ENCODE measurements at places on chromosomes 3 and 15.
A peak's percentile ranks its signal among the peaks of the same experiment; 100 is the strongest.

DNA sequence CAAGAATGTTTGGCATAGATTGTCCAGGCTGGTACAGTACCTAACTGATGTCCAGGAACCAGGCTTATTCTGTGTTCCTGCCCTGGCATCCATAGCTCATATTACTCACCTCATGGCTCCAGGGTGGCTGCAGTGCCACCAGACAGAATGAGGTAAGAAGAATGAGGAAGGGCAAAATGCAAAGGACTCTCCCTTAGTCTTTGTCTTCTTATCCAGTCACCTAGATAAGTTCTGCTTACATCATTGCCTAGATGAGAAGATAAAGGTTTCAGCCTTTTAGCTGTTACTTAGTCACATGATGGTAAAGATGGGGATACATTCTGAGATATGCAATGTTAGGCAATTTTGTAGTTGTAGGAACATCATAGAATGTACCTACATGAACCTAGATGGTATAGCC is 45.8 kb downstream of the CHP1 start:
- H3K4me3 ChIP-seq: no peak overlapping the region
- no peak overlapping the region for H3K27ac ChIP-seq
- DNase-seq: peak; percentile 69
- H3K4me1 ChIP-seq: peaks cover 9% of the 10 kb centered on the region
- no peaks in the 10 kb centered on the region for H3K27me3 ChIP-seq
- no peaks in the 10 kb centered on the region for H3K36me3 ChIP-seq

GRCh38 chr3:187400756-187401155 is 32.6 kb downstream of the RTP4 start:
- H3K4me1 ChIP-seq: no peaks in the 10 kb centered on the region
- H3K27ac ChIP-seq: no peak overlapping the region
- no peaks in the 10 kb centered on the region for H3K27me3 ChIP-seq
- DNase-seq: no peak
- H3K4me3 ChIP-seq: no peak overlapping the region
- no peaks in the 10 kb centered on the region for H3K36me3 ChIP-seq

DNA sequence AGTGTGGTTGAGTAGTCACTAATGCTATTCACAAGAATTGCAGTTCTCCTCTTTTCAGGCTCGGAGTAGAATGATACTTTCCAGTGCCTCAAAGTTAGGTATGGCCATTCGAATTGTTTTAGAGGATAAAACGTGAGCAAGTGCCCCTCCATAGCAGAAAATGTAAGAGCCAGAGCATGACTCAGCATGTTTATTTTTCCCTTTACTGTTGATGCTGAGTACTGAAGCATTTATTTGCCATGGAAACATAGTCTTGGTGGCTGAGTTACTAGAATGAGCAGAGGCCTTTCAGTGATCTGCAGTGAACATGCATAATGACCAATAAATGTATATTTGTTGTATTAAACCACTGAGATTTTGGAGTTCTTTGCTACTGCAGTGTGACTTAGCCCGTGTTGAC is 540.6 kb downstream of the NLGN1 start:
- no peak overlapping the region for H3K27ac ChIP-seq
- H3K4me1 ChIP-seq: peaks cover 2% of the 10 kb centered on the region
- no peak overlapping the region for H3K4me3 ChIP-seq

- H3K27ac ChIP-seq: no peak overlapping the region
- H3K36me3 ChIP-seq: peaks cover 5% of the 10 kb centered on the region
- H3K4me3 ChIP-seq: no peak overlapping the region
- no peak for DNase-seq
- H3K27me3 ChIP-seq: no peaks in the 10 kb centered on the region
- H3K4me1 ChIP-seq: peaks cover 3% of the 10 kb centered on the region
Observed at GRCh38 chr15:64501396-64501715, 41.0 kb downstream of the ZNF609 start.

DNA sequence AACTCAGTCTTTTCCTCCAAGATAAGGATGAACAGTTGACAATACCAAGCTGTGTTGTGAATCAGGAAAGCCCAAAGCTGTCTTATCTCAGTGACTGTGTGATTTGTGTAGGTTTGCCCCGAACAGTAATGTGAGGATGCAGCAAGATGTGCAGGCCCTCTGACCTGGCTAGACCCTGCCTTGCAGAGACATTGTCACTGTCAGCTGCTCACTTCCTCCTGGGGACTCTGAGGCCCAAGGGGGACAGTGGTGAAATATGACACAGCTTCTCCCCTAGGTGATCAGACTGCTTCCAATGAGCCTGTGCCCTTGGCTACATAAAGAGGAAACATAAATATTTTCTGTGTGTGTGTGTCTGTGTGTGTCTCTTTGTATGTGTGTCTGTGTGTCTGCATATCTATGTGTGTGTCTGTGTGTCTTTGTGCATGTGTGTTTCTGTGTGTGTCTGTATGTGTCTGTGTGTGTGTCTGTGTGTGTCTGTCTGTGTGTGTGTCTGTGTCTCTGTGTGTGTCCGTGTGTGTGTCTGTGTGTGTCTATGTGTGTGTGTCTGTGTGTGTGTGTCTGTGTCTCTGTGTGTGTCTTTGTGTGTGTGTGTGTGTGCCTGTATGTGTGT is 21.7 kb downstream of the LRRK1 start:
- no peak overlapping the region for H3K27ac ChIP-seq
- no peak for DNase-seq
- H3K4me1 ChIP-seq: no peaks in the 10 kb centered on the region
- H3K4me3 ChIP-seq: no peak overlapping the region
- H3K27me3 ChIP-seq: no peaks in the 10 kb centered on the region

- H3K4me1 ChIP-seq: peaks cover 12% of the 10 kb centered on the region
- H3K27ac ChIP-seq: peak overlapping the region; percentile 38
- H3K27me3 ChIP-seq: no peaks in the 10 kb centered on the region
- DNase-seq: peak; percentile 79
Observed at GRCh38 chr3:64650096-64650622, 37.6 kb downstream of the ADAMTS9 start.

DNA sequence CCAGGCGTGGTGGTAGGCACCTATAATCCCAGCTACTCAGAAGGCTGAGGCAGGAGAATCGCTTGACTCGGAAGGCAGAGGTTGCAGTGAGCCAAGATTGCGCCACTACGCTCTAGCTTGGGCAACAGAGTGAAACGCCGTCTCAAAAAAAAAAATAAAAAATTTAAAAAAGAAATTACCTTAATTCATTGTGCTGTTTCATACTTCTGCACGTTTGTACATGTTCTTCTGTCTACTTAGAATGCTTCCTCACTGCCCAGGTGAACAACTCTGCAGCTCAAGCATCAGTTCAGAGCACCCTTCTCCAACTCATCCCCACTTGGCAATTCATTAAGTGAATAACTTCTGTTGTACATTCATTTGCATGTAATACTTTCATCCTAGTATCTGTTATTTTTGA is 14.0 kb downstream of the CAPN7 start:
- peaks cover 5% of the 10 kb centered on the region for H3K36me3 ChIP-seq
- H3K27me3 ChIP-seq: no peaks in the 10 kb centered on the region
- no peak for DNase-seq
- no peak overlapping the region for H3K27ac ChIP-seq

DNA sequence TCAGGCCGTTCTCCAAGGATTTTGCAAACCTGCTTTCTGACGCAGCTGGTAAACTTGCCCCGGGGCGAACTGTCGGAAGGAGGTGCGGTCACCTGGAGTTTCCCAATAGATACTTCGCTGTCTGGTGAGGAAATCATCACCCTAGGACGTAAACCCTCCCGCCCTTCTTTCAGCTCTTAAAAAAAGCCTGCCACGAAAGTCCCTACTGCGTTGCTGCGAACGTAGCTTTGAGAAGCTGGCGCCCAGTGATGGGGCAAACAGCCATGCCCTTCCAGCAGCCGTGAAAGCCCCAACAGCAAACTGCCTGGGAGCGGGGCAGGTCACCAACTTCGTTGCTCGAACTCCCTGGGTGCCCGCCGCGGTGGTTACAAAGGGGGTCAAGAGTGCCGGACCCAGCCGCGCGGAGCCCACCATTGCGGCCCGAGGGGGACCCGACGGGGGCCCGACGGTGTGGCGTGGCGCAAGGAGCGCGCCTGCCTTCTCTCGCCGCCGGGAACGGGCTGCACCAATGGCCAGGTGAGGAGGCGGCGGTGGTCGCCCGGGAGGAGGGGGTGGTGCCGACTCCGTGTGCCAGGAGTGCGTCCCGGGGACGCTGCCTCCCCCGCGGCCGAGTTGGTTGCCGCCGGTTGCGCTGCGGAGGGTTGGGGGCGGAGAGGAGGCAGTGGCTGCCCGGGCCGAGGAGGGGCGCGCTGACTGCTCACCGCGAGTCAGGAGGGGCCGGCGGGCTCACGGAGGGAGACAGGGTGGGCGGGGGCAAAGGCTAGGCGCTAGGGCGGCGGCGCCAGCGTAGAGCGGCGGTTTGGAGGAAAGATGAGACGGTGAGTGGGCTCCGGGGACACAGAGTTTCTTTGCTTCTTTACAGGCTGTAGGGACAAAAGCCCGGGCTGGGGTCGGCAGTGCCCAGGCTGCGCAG is at the start of gene PHLDB2:
Gene PHLDB2, plus strand, starts transcription at position 205 of the 913 bp plus-strand sequence. CDS start 24,813 bp downstream, outside the sequence.
- peak; percentile 94 for DNase-seq
- H3K4me3 ChIP-seq: peak within 1 kb of the TSS; percentile 69
- peak within 1 kb of the TSS; percentile 100 for H3K27ac ChIP-seq
- H3K27me3 ChIP-seq: no peaks in the 10 kb centered on the region
- H3K36me3 ChIP-seq: no peaks in the 10 kb centered on the region

- no peak overlapping the region for H3K4me3 ChIP-seq
- no peaks in the 10 kb centered on the region for H3K27me3 ChIP-seq
- H3K27ac ChIP-seq: no peak overlapping the region
- DNase-seq: no peak
- H3K4me1 ChIP-seq: no peaks in the 10 kb centered on the region
Observed at GRCh38 chr3:142849148-142849547, 39.7 kb downstream of the PCOLCE2 start.

DNA sequence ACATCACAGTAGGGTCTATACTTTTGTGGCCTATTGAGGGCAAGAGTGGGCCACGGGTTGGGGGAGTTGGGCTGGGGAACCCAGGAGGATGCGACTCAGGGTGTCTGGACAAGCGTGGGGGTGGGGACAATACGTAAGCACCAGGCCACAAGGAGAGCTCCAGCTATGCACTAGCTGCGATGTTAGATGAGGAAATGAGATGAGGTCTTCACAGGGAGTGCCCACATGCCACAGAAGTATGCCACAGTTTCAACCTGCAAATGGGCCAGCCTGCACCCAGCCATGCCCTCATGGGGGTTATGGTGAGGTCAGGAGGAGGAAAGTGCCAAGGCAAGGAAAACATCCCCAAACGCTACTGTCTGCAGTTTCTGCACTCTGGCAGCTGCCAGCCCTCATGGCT is 30.5 kb downstream of the CACNA2D2 start:
- no peaks in the 10 kb centered on the region for H3K27me3 ChIP-seq
- no peak for DNase-seq
- H3K27ac ChIP-seq: no peak overlapping the region

- no peaks in the 10 kb centered on the region for H3K36me3 ChIP-seq
- peaks cover 15% of the 10 kb centered on the region for H3K4me1 ChIP-seq
- H3K27me3 ChIP-seq: no peaks in the 10 kb centered on the region
- DNase-seq: no peak
- no peak overlapping the region for H3K4me3 ChIP-seq
Observed at GRCh38 chr15:66833803-66834202, 131.8 kb downstream of the SMAD6 start.

- H3K27ac ChIP-seq: no peak overlapping the region
- no peaks in the 10 kb centered on the region for H3K36me3 ChIP-seq
- H3K27me3 ChIP-seq: no peaks in the 10 kb centered on the region
Observed at GRCh38 chr3:45273681-45274515, 47.8 kb upstream of the TMEM158 start.

DNA sequence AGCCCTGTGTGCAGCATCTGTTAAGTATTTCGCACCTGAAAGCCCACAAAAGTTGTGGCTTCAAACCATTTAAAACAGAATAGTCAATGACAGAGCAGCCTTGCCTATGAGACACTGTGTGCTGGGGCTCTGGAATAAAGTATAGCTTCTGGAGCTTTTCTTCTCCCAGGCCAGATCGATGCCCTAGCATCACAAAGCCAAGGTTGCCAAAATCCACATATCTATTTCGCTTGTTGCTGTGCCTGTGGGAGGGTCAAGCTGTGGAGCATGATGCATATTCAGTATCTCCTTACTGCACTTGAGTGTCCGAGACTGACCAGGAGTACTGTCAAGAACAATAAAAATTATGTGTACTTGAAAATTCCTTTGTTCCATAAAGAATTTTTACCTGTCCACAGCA is 7.6 kb downstream of the PLOD2 start:
- H3K4me3 ChIP-seq: no peak overlapping the region
- no peaks in the 10 kb centered on the region for H3K27me3 ChIP-seq
- H3K4me1 ChIP-seq: no peaks in the 10 kb centered on the region
- no peak overlapping the region for H3K27ac ChIP-seq
- H3K36me3 ChIP-seq: no peaks in the 10 kb centered on the region

DNA sequence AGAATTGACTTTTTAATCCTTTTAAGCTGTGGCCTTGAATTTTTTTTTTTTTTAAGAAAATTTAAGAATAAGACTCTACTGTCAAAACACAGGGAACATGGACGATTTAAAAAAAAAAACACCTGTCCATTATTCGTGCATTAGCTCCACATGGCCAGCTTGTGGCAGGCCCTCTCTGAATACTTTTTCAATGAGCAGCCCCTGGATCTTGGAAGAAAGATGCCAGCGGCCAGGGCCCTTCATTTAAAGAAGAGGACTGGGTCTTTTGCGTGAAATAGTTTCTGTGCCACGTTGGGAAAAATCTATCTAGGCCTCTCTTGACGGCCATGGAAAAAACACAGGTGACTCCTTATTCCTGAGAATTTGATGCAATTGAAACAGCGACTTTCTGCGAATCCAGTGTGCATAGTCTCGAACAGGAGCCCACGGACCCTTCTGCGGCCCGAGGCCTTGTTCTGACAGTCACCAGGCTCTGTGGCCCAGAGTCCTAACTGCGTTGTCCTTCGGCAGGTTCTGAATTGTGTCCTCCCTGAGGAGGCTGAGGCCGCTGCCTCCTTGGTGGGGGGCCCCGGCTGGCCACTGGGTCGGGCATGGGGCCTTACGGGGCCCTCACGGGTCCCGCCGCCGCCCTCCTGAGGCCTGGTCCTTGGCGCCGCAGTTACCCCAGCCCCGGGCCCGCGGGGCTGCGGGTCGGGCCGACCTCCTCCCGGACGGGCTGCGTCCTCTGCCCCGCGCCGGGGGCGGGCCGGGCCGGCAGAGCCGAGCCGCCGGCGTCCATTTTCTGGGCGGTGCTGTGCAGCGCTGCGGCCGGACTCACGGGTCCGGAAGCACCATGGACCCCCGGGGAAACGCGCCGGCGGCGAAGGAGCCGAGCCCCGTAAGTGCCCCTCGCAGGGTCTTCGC is 33.5 kb downstream of the ZBTB38 start:
- H3K27me3 ChIP-seq: no peaks in the 10 kb centered on the region
- H3K36me3 ChIP-seq: no peaks in the 10 kb centered on the region
- peak; percentile 55 for DNase-seq
- H3K4me3 ChIP-seq: peak overlapping the region; percentile 39

- no peaks in the 10 kb centered on the region for H3K27me3 ChIP-seq
- no peak for DNase-seq
Observed at GRCh38 chr3:69203631-69204314, 81.4 kb upstream of the LMOD3 start.

All from mesendoderm (in vitro differentiated cells).